ENCODE measurements at places on chromosomes 6 and 20.

DNA sequence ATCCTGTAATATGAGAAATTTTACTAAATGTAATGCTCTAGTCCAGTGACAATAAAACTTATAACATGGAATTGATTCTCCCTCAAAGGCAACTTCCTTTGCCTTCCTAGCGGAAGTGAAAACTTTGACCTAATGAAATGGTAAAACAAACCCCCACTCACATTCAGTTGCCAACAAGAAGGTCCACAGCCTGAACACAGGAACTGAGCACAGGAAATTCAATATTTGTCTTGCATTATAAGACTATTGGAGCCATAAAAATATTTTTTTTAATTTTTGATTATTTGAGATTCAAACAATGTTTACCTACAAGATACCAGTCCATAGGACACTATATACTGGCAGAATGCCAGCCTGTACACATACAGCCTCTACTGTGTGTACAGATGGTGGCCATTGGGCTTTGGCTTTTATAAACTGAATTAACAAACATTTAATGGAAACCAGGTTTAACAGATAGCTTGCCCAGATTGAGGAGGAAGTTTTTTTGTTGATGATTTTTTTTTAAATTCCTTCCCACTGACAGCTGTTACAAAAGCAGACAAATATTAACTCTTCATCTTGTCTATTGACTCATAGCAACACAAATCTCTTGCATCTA lies 481.5 kb upstream of the JAG1 start:
- DNase-seq = no peak

GRCh38 chr6:43011207-43011606 lies 2.5 kb downstream of the MEA1 start:
- DNase-seq = no peak

DNA sequence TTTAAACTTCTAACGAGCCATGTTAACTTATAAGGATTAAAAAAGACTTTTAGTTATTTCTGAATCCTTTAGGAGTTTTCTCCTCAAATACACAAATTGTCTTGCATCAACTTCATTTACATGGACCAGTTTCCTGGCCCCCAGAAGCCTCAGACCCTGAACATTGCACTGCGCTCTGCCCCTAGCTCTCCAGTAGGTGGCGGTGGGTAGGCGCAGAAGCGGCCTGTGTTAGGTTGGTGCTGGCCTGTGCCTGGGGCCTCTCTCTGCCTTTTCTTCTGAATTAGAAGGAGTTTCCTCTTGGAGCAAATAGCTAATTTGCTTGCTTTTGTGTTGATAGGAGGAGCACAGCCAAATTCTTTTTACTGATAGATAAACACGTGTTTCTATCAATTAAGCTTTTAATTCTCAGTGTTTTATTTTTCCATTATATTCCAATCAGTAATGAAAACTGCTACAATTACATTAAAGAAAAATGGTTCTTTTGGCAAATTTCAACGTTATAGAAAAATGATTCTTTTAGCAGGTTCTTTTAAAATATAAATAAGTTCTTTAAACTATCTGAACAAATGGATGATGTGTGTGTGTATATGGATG lies 44.4 kb downstream of the DTD1 start:
- peak; percentile 55 for DNase-seq

GRCh38 chr6:161091151-161091550 lies 99.6 kb downstream of the MAP3K4 start:
- no peak for DNase-seq

GRCh38 chr20:52103913-52104545 lies 87.5 kb downstream of the ZFP64 start:
- no peak for DNase-seq

DNA sequence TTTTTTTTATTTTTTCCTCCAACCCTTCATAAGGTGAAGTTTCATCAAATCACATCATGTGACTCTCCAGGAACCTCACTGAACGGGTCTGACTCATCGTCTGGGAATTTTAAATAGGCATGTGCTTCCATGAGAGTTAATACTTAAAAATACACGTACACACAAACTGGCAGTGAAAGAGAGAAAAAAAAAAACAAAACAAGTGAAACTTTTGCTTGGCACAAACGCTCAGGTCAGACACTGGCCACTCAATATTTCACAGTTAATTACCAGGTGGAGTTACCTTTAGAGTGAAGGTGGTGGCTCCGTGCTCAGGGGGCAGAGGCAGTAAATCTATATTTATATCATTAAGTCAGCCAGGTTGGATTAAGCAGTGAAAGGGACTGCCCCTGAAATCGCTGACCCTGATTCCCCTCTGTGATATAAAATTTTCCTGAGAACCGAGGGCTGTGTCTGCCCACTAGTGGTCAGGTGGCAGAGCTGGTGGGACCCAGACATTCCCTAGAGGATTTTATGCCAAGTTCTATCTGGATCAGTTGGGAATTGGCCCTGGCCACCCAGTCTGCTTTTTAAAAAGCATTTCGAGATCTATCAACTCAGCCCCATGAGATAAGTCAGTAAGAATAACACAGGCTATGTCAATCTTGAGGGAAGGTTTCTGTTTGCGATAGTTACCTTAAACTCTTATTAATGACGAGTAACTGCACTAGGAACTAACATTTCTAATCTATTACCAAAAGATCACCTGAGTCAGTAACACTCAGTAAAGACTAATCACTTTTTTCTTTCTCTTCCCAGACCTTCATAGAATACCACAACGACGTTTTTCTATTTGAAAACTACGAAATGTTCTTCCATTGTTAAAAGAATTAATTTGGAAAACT lies 259.1 kb downstream of the HDGFL1 start:
- no peak for DNase-seq

DNA sequence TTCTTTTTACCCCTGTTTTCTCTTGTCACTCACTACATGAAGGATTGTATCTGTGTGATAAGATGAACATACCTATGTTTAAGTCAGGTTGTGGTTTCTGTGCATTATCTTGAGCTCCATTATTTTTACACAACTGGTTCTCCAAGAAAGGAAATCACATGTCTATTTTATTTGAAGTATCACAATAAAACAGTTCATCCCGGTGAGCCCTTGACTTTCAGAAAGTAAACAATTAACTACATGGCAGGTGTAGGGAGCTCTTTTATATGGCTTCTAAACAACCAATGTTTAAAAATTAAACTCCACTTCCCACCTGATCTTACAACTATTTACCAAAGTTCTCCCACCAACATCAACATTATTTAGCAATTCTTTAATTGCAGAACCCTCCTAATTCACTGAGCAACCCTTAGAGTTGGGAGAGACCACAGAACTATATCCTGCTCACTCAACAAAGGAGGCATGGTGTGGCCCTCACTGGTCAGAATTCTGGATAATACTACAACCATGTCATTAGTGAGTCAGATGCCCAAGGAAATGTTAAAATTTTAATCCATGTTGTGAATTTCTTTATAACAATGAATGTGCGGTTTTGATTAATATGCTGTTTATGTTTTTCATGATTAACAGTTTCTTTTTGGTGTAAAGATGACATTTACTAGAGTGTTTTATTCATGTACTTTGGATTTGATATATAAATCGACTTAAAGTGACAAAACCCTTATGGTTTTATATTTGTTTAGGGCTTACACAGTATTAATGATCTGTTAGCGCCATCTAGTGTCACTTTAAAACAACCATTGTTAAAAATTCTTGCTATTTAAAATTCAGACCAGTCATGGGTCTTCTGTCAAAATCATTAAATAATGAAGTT lies 50.0 kb upstream of the SCGN start:
- DNase-seq = no peak

DNA sequence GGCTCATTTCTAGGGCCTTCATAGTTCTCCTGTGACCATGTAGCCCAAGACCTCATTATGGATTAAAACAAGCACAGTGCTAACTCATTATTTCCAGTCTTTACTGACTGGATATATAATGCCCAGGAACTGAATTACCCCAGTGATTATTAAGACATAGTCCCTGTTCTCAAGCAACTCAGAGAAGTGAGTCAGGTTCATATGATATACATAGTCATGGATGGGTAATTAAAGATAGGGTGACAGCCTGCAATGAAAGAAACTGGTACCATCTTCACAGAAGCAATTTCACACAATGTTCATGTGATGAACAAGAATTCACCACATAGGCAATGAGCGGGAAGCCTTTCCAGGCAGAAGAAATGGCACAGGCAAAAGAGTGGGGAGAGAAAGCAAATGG lies 3.5 kb downstream of the TRIM27 start:
- DNase-seq = no peak

DNA sequence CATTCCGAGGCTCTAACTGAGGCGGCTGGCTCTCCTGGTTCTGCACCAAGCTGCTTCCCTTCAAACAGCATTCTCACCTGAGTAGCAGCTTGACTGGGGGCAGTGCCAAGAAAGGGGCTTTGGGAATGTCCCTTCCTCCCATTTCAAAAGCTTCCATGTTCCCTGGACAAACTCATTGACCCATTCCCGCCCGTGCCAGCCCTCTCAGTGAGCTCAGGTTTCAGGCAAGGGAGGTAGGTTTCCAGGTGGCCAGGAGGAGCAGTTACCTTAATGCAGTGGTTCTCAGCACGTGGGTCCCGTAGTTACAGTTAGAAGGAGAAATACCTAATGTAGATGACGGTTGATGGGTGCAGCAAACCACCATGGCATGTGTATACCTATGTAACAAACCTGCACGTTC lies 135.2 kb downstream of the ELOVL4 start:
- no peak for DNase-seq

DNA sequence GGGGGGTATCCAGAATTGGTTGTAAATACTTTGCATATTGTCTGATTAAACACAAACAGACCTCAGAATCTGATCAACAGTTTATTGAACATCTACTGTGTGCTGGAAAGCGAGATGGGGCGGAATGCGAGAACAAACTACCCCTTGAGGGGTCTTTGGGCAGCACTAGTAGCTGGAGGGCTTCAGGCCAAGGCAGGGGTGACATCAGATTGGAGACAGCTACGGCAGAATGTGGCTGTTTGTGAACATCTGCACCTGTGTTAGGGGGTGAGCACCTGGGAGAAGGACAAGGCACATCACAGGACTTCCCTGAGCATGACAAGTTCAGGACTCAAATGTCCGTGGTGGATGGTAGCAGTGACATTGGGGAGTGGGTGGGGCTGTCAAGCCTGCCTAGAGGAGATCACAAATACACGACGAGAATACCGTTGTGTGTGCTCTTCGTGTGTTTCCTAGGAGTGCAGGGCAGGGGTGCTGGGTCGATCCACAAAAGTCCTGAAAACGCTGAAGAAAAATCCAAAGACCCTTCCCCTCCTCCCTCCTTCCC lies 59.5 kb downstream of the SRC start:
- no peak for DNase-seq

DNA sequence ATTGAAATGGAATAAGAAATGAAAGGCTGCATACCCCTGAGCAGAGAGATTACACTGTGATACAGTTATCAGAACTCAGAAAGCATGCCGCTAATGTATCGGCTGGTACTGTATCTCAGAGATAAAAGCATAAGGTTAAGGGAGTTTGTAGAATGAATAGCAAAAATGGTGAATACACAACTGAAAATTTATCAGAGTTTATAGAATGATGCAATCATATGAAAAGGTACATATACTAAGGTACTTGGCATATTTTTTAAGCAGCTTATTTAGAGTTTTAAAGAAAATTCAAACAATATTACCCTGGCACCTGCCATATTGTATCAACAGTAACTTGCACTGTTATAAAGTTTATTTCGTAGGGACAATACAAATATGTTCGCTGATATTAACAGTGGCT lies 364.0 kb downstream of the PHF3 start:
- DNase-seq = no peak

DNA sequence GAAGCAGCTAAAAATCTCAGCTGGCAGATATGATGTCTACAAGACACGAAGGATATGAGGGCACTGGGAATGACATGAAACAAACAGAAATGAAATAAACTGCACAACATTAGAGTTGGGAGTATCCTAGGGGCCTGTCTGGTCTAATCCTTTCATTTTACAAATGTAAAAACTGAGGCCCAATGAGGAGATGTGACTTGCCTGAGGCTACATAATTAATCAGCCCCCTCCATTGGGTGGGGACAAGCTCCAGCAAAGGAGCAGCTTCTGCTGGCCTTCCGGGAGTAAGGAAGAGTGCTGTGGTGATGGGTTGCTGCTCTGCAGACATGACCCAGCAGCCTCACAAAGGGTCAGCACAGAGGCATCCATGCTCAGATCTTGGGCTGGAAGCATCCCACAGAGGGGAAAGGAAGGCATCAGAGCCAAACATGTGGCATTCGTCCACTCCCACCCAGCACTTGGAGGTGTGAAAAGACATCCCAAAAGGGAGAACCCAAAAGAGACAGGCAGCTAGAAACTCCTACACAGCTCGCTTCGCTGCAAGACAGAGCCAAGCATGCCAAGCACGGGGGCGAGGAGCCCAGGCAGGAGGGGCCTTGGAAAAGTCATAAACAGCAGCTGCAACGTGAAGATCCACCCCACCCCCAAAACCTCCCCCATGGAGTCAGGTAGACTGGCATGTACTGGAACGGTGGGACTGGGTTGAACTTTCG lies 183.7 kb downstream of the UNC5CL start:
- DNase-seq = no peak

Measured in activated CD4-positive, alpha-beta T cell treated with anti-CD3 and anti-CD28 coated beads, Interleukin-2, amount 50 U/mL, for 48 hours (primary cell).